ENCODE measurements at places on chromosomes 7 and 10.

GRCh38 chr10:60666221-60666620 is 112.1 kb upstream of the CDK1 start:
- no peak for DNase-seq

DNA sequence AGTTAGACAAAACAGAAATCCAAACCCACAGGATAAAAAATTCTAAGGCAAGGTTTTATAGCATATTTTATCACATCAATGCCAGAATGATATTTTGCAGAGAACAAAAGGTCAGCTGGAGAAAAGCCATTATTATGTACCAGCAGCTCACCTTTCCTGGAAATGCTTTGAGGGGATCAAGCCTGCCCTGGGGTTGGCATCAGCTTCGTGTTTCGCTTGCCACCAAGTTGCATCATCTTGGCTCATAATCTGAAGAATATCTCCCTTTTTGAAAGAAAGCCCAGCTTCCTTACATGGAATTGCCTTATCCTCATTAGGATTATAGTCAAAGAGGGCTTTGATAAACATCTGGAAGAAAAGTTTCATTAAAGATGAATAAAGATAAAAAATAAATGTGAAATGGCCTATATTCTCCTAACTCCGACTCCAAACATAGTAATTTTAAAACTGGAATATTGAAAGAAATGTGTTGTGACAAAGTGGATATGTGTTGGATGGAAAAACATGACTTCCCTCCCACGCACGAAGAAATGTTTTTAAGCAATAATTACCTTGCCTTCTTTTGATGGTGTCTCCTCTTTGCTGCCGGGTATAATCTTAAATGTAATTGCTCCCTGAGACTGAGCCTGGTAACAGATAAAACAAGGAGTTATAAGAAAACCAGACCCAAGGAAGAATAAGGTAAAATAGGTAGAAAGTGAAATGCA is 121.3 kb upstream of the ODAD2 start:
- no peak for DNase-seq

GRCh38 chr7:79454361-79454960 is 994 bp upstream of the MAGI2 start:
- no peak for DNase-seq

- DNase-seq = no peak
These were observed 183.8 kb downstream of the CAMK1D start for GRCh38 chr10:12533151-12533550.

DNA sequence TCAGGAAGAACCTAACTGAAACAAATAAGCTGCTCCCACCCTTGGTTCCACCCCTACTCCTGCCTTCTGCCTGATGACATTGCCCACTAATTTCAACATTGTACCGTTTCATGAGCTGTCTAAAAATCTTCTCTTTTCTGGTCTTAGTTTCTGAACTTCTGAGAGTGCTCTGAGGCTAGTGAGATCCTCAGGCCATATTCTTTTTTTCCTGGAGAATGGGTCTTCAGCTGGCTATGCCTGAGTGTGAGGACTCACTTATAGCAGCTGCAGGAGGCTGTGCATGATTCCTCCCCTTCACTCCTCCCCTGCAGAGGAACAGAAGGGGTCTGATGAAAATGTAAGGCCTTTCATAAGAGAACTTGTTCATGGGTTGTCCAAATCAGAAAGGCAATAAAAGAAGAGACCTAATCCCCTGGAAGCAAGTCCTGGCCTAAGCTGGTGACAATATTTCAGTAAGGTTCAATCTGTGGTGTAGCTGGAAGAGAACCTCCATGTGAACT is 11.1 kb downstream of the HOXA4 start:
- DNase-seq = no peak

DNA sequence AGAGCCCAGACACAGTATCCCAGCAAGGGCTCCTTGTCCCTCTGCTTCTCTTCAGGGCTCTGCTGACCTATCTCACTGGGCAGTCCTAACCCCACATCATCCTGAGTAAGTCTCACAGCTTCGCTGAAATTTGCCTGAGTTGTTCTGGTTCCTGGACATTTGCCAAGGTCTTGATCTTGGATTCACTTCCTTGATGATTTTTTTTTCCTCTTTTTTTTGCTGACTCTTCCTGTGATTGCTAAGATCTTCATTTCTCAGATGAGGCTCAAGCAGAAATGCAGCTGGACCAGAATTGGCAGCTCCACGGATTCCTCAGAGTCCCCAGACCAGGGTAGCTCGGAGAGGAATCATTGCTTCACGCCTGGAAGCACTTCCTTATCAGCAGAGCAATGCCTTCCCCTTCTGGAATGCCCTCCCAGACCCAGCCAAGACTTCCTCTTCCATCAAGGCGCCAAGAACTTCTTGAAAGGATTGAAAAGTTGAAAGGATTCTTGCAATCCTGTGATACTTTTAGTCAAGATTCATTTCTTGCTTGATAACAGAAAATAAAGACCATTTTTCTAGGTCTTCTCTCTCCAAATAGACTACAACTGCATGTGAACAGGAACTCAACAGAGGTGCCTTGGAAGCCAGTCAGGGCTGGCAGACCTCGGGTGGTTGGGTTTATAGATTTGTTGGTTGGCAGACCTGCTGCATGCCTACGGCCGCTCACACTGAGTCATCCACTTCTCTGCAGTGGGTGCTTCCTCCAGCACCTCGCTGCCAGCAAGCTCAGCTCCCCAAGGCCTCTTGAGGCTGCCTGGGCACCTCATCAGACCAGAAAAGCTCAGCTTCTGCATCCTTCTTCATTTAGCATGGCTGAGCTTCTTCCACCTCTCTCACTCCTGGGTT is 8.8 kb upstream of the AFAP1L2 start:
- DNase-seq = peak; percentile 17

- DNase-seq = no peak
These were observed 19.0 kb upstream of the LAMB4 start for GRCh38 chr7:108149119-108149518.

- peak; percentile 28 for DNase-seq
These were observed 348.8 kb downstream of the RNLS start for GRCh38 chr10:88234297-88234696.

GRCh38 chr10:49611816-49612512 is 1.9 kb downstream of the SLC18A3 start:
- no peak for DNase-seq

GRCh38 chr7:20816372-20816959 is 29.8 kb upstream of the SP8 start:
- DNase-seq = no peak

GRCh38 chr10:13648425-13648824 is 61.7 kb downstream of the PRPF18 start:
- no peak for DNase-seq

GRCh38 chr10:30765616-30766015 is 136.1 kb upstream of the LYZL2 start:
- DNase-seq = no peak

- DNase-seq = no peak
These were observed 172.4 kb downstream of the PRPF18 start for GRCh38 chr10:13759168-13759567.

DNA sequence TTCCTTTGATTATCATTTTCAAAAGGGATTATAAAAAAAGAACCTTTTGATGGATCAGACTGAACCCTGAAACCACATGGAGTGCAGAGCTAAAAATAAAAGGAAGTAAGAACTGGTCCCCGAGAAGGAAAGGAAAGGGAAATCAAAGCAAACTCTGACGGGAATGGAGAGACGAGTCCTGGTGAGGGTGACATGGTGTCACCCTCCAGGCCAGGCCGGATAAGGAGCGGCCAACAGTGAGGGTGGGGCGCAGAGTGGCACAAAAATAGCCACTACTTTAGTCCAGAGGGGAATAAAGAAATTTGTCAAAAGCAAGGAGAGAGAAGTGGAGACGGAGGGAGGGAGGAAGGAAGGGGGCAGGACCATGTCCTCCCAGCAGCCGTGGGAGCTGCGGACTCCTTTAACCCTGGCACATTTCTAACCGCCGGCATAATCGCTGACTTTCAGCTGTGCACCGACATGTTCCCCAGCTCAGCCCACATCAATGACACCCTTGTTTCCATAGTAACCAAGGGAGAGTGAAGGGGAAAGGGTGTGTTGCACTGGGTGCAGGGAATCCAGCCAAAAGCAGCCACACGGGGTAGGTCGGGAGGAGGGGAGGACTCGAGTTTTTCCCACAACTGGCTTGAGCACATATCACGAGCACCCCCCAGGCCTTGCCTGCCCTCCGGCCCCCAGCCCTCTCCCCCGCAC is 29.7 kb downstream of the TRIM8 start:
- DNase-seq = peak; percentile 82

DNA sequence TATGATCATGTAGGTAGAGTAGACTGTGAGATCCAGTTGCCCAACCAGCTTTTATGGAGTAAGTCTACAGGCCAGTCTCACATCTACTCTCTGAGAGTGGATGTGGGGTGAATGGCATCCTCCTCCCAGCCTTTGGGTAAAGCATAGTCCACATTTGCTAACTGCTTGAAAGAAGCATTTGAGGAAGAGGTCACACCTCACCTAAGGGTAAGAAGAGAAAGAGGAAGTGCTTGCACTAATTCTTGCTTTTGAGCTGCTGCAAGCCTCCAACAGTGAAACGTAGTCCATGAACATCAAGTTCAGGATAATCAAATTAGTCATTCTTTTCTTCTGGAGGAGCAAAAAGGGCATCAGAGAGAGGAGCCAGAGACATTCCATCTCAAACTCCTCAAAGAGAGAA is 93.9 kb upstream of the AGR3 start:
- DNase-seq = no peak

DNA sequence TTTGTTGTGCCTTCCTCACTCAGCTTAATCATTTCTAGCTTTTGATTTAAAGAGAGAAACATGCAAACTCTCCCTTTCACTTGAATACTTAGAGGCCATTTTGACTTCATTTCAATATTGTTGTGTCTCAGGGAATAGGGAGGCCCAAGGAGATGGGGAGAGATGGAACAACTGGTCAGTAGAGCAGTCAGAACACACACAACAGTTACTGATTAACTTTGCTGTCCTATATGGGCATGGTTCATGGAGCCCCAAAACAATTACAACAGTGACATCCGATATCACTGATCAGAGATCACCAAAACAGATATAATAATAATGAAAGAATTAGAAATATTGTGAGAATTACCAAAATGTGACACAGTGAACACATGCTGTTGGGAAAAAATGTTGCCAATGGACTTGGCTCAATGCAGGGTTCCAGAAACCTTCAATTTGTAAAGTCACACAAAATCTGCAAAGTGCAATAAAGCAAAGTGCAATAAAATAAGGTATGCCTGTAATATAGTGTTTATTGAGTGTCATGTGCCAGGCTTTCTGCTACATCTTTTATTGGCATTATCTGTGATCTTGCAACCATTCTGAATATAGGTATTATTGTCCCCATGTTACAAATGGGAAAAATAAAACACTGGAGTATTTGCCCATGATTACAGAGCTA is 38.2 kb downstream of the CCDC71L start:
- no peak for DNase-seq

DNA sequence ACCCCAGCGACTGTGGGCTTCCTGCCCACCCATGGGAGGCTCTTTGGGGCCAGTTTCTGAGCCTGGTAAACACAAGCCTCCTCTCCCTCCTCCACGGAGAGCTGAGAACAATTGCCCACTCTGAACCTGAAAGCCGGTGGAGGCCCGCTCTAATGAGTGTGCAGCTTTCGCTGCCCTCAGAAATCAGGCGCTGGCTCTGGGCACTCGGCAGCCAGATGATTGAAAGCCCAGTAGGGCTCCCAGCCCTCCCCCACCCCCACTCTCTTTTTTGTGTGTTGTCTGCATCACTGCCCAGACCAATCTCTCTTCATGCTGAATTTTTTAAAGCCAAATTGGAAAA is 438.9 kb downstream of the RPS24 start:
- peak; percentile 11 for DNase-seq

DNA sequence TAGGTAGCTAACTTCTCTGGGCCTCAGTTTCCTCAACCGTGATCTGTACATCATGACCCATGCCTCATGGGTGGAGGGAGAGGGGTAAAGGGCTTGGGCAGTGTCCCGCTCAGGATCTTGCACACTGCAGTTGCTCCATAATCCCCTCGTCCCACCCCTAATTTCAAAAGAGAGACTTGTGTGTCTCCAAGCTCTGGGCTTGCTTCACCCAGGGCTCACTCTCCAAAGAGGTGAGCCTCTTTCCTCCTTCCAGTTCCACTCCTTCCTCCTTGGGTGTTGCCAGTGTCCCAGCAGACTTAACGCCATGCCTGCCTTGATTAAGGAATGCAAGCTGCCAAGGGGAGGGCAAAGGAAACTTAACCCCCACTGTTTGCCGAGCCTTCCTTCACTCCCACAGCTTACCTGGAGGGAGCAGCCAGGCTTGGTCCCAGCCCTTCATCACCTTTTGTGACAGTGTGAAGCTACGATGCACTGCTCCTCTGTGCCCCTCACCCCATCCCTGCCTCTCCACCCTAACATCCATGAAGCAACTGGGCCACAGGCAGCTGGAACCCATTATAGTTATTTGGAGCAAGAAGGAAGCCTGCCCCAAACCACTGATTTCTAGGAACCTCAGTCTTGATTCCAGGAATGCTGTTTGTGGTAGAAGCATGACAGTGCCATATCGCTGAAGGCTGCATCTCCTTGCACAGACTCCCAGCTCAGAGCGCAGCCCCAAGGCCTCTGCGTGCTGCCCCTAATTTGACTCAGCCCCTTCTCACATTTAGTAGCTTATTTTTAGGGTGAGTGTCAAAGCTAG is 363.3 kb downstream of the TNS3 start:
- no peak for DNase-seq

DNA sequence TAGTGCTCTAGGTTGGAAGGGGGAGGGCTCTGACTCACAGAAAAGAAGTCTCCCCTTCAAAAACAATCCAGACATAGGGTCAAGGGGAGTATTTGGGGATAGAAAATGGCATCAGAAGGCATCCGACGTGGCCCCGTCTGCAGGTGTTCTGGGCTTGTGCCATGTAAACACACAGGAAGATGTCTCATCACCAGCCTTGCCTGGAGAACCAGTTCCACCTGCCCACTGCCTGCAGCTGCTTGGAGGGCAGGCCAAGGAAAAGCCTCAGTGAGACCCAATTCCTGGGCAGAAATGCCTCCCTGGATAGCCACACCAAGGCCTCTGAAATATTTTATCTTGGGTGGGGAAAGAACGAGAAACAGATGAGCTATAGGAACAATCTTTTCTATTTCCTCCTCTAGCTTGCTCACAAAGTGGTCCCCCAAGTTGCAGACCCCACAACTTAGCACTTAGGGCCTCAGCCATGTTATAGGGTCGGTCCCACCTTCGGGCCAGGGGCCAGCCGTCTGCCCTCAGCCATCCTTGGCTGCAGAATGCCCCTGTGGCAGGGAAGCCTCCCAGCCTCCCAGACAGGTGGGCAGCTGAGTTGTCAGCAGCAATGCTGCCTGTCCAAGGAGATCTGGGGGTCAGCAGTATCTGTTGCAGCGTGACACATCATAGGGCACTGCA is 54.3 kb upstream of the ECHDC3 start:
- no peak for DNase-seq

GRCh38 chr10:90162271-90162853 is 461.0 kb downstream of the KIF20B start:
- DNase-seq = no peak

Data from pons (tissue), 1 donor.